ENCODE measurements at places on chromosomes 16 and 17.

DNA sequence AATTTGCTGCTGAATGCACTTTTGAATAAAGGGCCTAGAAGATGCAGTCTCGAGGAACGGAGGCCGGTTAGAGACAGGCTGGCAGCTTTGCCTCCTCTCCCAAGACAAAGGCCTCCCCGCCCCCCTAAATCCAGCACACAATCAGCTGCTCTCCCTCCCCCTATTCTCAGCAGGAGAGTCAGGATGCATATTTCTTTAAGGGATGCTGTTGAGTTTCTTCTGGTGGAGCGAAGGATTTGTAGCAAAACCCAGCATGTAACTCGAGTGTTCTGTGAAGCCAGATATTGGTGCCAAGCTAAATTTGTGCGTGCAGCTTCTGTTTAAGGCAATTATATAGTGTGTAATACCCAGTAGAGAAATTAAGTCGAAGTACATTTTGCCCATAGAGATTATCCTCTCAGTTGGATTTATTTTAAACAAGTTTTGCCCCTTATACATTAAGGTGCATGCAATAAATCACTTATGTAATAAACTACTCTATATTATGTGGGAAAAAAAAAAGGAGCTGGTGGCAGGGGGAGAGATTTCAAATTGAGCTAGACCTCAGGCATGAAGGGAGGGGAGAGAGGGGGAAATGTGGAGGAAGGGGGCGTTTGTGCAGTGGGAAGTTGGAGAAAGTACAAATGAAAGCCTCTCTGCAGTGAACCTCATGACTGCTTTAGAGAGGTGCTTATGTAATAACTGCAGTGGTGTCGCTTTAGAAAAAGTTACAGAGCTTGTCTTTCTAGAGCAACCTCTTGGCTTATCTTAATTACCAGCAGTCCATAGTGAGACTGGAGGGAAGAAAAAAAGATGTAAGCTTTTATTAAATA is 599.2 kb downstream of the MAF start:
- no peak for DNase-seq

DNA sequence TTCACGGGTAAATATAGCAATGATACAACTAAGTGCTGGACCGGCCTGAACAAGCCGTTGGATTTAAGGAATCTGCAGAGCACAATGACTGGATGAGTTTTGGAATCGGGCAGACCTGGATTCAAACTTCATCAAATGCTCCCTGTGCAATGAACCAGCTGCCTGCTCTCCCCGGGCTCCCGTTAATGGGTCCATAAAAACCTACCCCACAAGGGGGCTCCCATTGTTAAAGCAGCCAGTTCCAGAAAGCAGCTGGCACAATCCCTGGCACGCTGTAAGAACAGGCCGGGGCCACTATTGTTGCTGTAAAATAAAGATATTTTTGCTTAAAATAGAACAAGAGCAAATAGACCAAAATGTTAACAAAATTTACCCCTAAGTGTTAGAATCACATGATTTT is 131.9 kb downstream of the C16orf95 start:
- DNase-seq = no peak

GRCh38 chr17:20986767-20987510 is 55.9 kb downstream of the USP22 start:
- DNase-seq = no peak

GRCh38 chr17:35129973-35130351 is 8.5 kb downstream of the FNDC8 start:
- no peak for DNase-seq

DNA sequence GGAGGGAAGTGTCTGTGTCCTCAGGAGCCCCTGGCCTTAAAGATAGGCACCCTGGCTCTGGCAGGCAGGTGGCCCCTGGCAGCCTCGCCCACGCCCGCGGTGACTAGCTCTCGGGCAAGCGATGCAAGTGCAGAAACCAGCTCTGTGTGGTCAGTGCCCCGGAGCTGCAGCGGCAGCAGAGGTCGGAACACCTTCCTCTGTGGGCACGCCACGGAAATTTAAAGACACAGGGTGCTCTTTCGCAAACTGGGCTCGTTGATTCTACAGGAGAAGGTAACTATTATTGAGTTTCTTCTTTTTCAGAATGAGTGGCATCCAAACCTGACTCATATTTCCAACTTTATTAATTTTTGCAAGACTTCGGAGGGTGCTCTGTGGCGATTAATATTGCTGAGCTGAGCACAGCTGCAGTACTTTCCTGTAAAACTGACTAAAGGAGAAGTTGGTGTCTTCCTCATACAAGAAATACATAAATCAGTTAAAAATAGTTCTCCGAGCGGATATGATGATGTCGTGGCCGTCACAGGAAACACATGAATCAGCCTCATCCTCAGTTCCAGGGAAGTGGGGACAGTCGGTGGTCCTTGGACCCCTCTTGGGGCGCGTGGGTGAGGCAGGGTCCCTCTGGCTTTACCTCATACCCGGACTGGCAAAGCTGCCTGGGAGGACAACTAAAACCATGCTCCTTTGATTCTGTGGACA is 120.2 kb downstream of the METRNL start:
- DNase-seq = peak; percentile 63

DNA sequence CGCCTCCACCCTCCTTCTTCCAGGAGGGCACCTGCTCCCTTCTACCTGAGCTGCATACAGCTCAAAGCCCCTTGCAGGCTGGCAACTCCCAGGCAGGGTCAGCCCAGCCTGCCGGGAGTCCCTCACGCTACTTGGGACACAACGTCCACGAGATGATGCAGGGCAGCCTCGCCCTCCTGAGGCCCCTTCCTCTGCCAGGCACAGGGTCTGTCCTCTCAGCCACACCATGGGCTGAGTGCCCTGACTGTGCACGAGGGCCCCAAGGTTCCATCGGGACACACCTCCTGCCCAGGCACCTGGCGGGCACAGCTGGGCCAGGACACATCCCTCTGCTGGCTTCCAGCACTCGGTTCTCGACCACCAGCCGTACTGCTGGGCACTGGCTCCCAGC is 30.9 kb upstream of the ZC3H18 start:
- DNase-seq = no peak

- DNase-seq = no peak
Observed at GRCh38 chr16:28155293-28155692, 56.5 kb downstream of the XPO6 start.

- no peak for DNase-seq
Observed at GRCh38 chr17:78617511-78618061, 40.4 kb upstream of the DNAH17 start.
